ENCODE measurements at places on chromosomes 6 and 20.

GRCh38 chr20:34420146-34420545, 57.1 kb downstream of the ITCH start:
- ATAC-seq = no peak

- no peak for ATAC-seq
Observed at GRCh38 chr6:52725535-52726192, 37.6 kb downstream of the GSTA2 start.

DNA sequence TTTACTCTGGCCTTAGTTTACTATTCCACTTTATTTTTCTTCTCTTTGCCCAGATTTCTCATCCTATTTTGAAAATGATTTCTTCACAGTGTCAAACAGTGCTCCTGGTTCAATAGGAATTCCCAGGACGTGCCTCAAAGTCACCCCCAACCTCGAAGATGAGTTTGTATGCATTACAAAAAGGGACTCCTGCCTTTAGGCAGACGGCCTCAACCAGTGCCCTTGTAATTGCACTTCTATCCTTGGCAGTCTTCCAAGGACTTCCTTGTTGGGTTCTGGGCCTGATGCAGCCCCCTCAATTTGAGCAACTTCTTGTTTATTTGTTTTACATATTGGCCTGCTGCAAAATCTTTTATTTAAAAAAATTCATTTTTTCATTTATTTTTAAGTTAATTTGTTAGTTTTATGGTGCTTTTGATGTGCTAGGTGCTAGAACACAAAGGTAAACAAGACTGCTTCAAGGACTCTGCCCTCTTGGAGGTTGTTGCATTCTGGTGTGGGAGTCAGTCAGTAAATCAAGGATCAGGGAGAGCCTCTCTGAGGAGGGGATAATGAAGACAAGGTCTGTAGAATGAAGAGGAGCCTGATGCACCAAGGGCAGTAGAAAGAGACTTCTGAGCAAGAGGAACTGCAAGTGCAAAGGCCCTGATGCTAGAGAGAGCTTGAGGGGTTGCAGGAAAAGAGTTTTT, 181.5 kb upstream of the LAMP5 start:
- no peak for ATAC-seq

DNA sequence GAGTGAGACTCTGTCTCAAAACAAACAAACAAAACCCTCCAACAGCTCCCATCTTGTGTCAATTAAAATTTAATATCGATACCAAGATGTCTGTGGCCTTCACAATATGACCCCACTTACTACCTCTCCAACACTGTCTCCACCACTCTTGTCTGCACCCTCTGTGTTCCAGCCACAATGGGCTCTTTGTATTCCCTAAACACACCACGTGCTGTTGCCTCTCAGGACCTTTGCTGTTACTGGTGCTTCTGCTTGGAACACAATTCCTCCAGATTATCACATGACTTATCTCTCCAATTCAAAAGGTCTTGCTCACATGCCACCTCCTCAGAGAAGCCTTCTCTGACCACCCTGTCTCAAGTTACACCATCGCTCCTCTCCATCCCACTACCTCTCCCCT, 6.0 kb upstream of the HCK start:
- no peak for ATAC-seq

- ATAC-seq = no peak
Observed at GRCh38 chr6:42041481-42042053, 8.8 kb upstream of the TAF8 start.

Measured in activated CD4-positive, CD25-positive, alpha-beta regulatory T cell treated with anti-CD3 and anti-CD28 coated beads, Interleukin-2, amount 50 U/mL, for 24 hours (primary cell).